ENCODE measurements at places on chromosomes 3 and 15. TPM values are rescaled to one million over a fixed set of nuclear protein-coding genes. Genes with fewer than 3 reads are reported as not detected.

Gene SCAANT1
- total RNA-seq: not detected

DNA sequence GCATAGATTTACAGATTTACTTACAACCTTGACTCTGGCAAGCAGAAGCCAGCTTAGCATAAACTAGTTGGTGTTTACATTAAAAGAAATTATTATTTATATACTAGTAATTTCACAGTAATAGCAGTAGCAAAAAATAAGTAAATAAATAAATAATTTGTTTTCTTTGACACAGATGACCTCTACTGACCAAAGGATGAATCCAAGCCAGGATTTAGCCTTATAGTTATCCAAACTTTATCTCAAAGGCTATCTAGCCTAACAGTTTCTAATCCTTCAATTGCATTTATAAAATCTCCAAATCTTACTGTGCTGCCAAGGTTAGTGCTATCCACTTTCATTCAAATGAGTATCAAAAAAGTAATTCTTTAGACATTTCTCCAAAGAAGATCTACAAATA is 64.3 kb downstream of the FRMD5 start:
- no peak for DNase-seq

- no peak for DNase-seq
These were observed 17.4 kb downstream of the C3orf38 start for GRCh38 chr3:88167173-88167572.

Gene TRPM1
- not detected for total RNA-seq

- DNase-seq: no peak
These were observed 69.8 kb upstream of the PPP2R3A start for GRCh38 chr3:135895734-135896121.

- DNase-seq: no peak
These were observed 27.3 kb downstream of the MED12L start for GRCh38 chr3:151112731-151113130.

DNA sequence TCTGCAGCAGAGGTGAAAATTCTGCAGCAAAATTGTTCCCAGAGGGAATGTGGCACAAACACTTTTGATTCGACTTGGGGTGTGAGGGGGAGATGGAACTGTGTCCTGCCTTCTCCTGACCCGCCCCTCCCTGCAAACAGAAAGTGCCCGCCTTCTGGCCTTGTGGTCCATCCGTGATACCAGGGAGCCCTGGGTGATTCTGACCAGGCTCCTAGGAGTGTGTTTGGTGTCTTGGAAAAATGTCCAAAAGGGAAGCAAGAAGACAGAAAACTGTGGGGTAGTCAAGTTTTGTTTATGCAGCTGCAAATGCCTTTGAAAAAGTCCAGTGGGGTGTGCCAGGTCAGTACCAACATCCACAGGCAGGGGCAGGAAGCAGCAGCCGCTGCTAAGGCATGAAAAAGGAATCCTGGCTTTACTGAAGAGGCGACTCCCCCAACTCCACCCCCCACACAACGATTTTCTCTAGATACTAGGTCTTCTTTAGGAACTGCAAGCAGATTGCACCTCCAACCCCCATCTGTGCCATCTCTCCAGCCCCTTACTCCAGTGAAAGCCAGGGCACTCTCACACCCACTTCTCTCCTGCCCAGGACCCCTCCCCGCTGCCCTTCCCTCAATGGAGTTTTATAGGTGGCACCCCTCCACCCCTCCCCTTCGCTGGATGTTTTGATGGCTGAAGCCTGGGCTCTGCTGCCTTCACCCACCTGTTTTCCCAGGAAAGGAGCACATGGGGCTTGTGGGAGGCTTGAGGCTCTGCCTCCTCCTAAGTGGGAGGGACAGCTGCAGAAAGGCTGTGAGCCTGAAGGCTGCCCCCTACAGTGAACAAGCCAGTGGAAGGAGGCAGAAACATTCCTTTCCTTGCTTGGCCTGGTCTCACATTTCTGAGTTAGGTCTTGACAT is 82.4 kb upstream of the HERC1 start:
- DNase-seq: no peak

Gene RBP2
- total RNA-seq: not detected

Gene CADPS
- 187 TPM for total RNA-seq

Gene APOD
- total RNA-seq: 5.2 TPM

GRCh38 chr3:49689046-49689907 is at the start of the genes MST1 and RNF123:
Gene MST1, minus strand, starts transcription at chr3:49689474. Its CDS starts 783 bp downstream, at chr3:49688691.
Gene RNF123, plus strand, starts transcription at chr3:49689557. Its CDS starts 1,609 bp downstream, at chr3:49691166.
- DNase-seq: peak; percentile 86

Gene HTR3E
- not detected for total RNA-seq

Gene CLDN16
- total RNA-seq: not detected

GRCh38 chr15:60757831-60758570 is 279.1 kb upstream of the ICE2 start:
- no peak for DNase-seq

Gene ACSBG1
- total RNA-seq: 3.1 TPM

Gene THAP10
- 5.1 TPM for total RNA-seq

DNA sequence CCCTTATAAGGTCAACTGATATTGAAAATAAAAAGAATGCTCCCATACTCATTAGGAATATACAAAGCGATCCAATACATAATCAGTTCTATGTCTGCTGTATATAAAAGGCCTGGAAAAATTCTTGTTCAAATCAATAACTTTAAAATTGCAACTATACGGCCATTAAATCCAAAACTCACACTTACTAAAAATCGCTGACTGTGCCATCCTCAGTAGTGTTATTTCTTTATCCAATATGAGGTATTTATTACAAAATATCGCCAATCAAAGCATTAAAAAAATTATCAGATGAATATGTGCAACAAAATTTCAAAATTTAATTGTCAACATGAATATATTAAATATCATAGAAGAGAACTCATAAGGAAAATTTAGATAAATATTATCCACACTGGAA is 146.5 kb downstream of the PLD1 start:
- no peak for DNase-seq

Gene GOLGA8S
- 0.18 TPM for total RNA-seq

Gene PARP15
- 0.36 TPM for total RNA-seq

- no peak for DNase-seq
These were observed 238.7 kb upstream of the RORA start for GRCh38 chr15:61467823-61468222.

- DNase-seq: no peak
These were observed 12.1 kb downstream of the FGF7 start for GRCh38 chr15:49435174-49435573.

Gene SEMA3G
- 3.3 TPM for total RNA-seq

GRCh38 chr15:92683511-92683834 is 27.9 kb upstream of the FAM174B start:
- DNase-seq: no peak

DNA sequence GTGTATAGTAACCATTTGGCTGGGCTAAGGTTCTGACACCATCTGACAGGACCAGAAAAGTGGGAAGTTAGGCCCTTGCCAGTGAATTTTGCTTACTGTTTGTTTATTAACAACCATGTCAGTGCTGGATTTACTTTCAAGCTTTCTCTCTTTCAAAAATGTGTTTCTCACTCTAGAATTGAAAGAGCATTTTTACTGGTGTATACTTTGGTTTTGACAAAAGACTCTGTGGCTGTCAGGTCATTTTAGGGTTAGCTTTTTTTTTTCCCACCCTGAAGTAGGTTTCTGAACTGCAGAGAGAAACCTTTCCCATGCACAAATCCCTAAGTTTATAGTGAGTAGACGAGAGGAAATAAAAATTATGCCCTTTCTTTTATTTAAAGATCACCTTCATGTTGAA is 230.0 kb upstream of the TBC1D5 start:
- no peak for DNase-seq

GRCh38 chr15:27210176-27210575 is 239.2 kb downstream of the GABRG3 start:
- no peak for DNase-seq

- no peak for DNase-seq
These were observed 74.0 kb upstream of the TRPM1 start for GRCh38 chr15:31175484-31175883.

- DNase-seq: no peak
These were observed 60.0 kb downstream of the ST6GAL1 start for GRCh38 chr3:186990277-186990676.

- DNase-seq: no peak
These were observed 67.4 kb downstream of the MECOM start for GRCh38 chr3:169596126-169596525.

DNA sequence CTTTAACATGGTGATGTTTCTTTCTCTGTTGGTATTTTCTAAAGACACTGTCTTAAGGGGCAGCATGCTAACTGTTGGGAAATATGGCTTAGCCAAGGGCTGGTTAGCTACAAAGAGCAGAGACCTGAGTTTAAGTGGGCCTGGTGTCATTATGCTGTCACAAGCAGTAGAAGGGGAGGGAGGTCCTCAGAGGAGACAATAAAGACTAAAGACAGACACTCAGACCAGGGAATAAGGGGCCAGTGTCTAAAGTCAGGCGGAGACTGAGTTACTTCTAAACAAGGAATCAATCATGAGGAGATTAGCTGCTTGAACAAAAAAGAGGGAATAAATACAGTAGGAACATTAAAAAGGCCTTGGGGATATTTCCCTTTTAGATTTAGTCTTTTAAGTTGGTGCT is 142.7 kb upstream of the DPPA4 start:
- DNase-seq: no peak

Gene ARGFX
- total RNA-seq: not detected

- DNase-seq: no peak
These were observed 11.7 kb downstream of the ISG20 start for GRCh38 chr15:88650556-88650955.

DNA sequence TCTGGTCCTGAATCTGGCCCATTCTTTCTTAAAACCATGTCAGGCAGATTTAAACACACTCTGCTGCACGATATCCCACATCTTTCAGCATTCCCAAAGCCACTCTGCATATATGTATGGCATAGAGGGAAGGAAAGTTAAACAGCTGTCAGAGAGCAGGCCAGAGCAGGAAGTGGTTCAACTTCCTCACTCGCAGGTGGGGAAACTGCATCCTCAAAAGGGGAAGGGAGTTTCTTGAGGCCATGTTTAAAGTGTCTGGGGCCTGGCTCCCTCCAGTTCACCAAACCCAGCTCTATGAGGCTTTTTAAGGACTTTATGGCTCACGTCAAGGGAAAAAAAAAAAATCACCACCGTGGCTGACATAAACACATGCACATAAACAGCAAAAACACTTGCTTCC is 123.1 kb downstream of the OPA1 start:
- no peak for DNase-seq

DNA sequence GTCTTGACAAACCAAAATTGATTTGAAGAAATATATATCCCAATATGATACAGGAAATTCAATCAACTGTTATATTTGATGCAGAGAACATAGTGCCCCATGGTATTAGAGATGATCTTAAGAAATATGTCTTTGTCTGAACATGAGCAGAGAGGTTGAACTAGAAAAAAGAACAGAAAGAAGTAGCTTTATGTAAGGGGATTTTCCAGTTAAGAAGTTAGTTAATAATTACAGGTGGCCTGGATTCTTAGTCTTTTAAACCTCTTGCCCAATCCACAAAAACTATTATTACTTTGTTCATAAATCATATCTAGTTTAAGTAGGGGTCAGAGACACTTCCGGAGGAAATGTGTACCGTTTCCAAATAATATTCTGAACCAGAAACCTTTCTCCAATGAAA is 1186.7 kb upstream of the EPHA6 start:
- DNase-seq: no peak

Gene SUCNR1
- total RNA-seq: 0.73 TPM

Gene ALS2CL
- 3.2 TPM for total RNA-seq

Gene SPINK8
- total RNA-seq: not detected

GRCh38 chr3:9778143-9779074 is 8.7 kb upstream of the CAMK1 start:
- DNase-seq: no peak

- DNase-seq: no peak
These were observed 51.7 kb downstream of the HMCES start for GRCh38 chr3:129330409-129330808.

DNA sequence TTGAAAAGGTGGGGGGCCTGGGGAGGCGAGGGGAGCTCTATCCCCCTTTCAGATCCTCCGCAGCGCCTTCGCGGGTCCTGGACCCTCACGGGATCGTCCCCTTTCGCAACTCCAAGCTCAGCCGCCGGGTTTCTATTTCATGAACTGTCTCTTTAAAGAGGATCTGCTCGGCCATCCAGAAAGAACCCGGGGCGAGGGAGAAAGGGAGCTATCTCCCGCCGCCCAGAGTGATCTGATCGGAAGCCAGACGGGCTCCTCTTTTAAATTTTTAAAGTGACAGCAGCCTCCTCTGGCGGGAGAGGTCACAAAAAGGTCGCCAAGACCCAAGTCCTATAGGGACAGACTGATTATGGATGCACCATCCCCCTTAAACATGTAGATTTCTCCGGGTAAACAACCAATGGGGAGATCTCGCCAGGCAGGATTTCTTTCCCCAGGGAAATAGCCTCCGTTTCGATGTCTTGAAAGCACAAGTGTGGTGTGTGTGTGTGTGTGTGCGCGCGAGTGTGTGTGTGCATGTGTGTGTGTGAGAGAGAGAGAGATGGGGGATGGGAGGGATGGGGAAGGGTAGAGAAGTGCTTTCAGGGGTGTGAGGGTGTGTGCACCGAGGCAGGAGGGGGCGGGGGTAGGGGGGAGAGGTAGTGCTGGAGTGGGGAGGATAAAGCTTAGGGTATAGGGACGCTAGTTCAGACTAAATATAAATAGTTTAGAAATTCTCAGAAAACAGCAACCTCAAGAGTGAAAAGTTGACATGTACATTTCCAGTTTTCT is 516.1 kb downstream of the MECOM start:
- DNase-seq: no peak

GRCh38 chr3:42023380-42023779 is 61.5 kb upstream of the ULK4 start:
- DNase-seq: no peak

Gene NR2E3
- total RNA-seq: 0.54 TPM

Gene OCA2
- 0.73 TPM for total RNA-seq

Gene TERC
- 66.4 TPM for total RNA-seq

GRCh38 chr15:58392611-58393161 is 39.1 kb upstream of the LIPC start:
- DNase-seq: no peak

Gene FGD5
- total RNA-seq: 4.7 TPM

Gene MLF1
- total RNA-seq: 24.5 TPM

DNA sequence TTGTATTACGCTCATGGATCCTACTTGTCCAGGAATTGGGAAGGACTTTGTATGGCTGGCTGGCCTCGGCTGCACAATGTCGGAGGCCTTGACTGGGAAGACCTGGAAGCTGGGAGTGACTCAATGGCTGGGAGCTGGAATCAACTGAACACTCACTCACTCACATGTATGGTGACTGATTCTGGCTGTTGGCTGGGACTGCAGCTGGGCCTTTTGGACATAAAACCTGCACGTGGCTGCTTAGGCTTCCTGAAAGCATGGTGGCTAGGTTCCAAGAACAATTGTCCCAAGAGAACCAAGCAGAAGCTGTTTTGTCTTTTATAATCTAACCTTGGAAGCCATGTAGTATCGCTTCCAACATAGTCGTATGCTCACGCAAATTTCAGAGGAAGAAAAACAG is 38.0 kb upstream of the CMTM8 start:
- DNase-seq: no peak

Gene ARNT2
- 75.5 TPM for total RNA-seq

Data from cerebellum (tissue), 4 donors.